NCI-H1694 (cell line): ENCODE measurements at places on chromosomes 12 and 14.

GRCh38 chr12:104654665-104655609 lies 198.2 kb downstream of the CHST11 start:
- DNase-seq, result no peak

- DNase-seq, result no peak
Observed at GRCh38 chr14:70149596-70150165, 39.1 kb downstream of the SLC8A3 start.

GRCh38 chr12:94186278-94187241 lies 38.2 kb downstream of the PLXNC1 start:
- no peak for DNase-seq

DNA sequence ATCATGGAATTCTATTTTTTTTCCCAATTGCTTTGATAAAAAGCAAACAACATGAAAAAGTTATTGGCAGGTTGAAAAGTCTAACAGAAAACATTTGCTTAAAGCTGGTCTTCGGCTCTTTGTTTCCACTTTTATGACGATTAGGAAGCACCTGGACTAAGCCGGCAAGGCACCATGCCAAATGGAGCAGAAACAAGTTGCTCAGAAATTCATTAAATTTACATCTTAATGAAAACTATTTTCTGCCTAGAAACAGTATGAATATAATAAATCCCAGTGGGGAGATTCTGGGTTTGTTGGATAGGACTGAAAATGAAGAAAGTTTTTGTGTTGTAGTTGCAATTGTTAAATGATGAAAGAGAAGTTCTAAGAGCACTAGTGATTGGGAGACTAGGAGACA lies 51.4 kb upstream of the OR9K2 start:
- DNase-seq, result no peak

GRCh38 chr12:9796346-9796745 lies 30.9 kb upstream of the KLRF1 start:
- no peak for DNase-seq

DNA sequence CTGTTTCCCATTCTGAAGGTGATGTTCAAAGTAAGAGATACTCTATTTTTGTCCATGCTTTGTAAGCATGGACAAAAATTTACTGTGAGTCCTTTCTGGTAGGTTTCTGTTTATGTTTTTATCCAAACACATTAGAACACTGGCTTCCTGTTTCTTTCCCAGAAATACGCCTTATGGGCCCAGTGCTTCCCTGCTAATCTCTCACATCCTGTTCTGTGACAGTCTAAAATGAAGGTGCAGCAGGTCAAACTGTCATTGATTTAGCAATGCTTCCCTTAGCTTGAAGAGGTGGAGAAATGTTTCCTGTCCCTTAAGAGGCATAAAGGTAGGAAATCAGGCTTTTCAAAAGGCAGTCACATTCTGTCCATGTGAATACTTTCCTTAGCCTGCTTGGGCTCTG lies 305.6 kb downstream of the RPS29 start:
- DNase-seq, result no peak

- no peak for DNase-seq
Observed at GRCh38 chr12:15698377-15698871, 90.8 kb downstream of the EPS8 start.

GRCh38 chr12:127567531-127567930 lies 699.4 kb upstream of the TMEM132C start:
- DNase-seq, result no peak

DNA sequence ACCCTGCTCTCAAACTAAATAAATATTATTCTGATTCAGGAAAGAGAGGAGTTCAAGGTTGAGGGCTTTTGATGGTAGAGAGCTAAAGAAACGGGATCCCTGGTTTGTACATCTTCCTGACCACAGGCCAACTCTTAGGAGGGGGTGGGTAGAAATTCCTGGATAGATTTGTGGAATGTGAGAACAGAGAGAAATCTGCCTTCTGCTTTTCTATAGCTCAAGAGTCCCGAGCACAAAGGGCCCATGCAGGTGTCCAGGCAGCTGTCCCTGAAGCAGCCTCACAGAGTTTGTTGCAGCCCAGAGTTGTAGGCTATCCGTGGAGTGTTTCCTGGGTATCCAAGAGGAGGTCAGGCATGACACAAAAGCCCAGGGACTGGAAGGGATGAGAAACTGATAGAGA lies 198.6 kb downstream of the BCAT1 start:
- DNase-seq, result no peak

DNA sequence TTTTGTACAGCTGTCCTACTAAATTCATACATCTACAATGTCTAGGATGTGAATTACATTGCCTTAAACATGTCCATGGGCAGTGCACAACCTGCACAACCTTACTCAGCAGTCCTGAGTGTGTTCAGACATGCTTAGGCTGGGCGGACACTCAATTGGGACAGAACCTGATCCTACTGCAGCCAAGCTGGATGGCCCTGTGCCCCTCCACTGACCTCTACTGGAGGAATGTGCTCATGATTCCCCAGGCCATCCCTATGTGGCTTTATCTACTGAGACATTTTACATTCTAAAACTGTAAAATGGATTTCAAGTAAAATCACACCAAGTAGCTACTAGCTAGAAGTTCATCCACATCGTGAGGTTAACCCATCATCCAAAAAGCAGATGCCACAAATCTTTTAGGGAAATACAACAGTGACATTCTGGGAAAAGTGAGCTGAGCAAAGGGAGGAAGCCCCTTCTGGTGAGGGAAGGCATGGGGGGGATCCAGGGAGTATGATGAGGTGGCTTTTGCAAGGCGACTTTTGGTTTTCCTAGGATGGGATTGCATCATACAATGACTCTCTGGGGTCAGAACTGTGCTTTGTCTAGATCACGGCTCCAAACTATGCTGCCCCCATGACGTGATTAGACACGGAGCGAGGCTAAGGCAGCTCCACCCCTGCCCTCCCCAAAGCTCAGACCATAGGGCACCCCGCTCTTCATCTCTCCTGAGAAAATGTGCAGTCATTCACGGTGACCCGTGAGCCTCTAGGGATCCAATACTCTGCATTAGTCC lies 911.7 kb upstream of the TMEM132C start:
- DNase-seq, result no peak

DNA sequence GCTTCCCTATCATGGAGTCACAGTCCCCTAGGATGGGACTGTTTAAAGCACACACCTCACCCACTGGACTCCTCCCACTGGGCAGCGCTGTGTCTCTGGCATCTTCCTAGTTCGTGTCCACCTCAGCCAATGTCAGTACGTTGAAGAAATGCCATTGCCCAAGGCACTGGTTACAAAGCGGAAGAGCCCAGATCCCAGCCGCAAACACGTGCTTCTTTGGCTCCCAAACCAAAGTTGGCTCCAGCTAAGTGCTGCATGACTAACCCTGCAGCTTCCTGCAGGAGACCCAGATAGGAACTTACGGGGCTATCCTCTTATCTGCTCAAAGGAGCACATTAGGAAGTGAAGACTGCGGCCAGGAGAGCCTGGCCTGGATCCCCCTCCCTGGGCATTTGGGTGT lies 9.3 kb downstream of the SYNE3 start:
- no peak for DNase-seq

DNA sequence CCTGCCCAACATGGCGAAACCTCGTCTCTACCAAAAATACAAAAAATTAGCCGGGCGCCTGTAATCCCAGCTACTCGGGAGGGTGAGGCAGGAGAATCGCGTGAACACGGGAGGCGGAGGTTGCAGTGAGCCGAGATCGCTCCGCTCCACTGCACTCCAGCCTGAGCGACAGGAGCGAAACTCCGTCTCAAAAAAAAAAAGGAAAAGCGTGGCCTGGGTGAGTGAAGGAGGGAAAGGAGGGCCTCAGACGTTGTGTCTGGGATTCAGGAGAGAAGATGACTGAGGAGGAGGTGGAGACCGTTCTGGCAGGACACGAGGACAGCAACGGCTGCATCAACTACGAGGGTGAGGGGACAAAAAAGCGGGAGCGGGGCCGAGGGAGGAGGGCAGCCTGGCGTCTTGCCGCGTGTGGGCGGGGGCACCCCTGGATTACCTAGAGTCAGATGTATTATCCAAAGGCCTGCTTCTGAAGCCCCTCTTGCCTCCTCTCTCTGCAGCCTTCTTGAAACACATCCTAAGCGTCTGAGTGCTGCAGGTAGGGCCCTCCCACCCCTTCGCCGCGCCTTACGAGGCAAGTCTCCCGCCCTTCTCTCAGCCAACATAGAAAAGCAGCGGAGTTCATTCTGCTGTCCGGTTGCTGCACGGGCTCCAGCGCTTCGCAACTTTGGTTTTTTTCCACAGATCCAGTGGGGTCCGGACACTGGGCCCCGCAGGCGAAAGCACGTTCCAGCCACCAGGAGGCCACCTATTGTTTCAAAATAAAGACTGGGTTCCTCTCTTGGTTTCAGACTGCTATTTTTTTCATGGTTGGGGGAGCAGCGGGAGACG lies 744 bp upstream of the MYL6 start:
- DNase-seq, result peak; percentile 52

DNA sequence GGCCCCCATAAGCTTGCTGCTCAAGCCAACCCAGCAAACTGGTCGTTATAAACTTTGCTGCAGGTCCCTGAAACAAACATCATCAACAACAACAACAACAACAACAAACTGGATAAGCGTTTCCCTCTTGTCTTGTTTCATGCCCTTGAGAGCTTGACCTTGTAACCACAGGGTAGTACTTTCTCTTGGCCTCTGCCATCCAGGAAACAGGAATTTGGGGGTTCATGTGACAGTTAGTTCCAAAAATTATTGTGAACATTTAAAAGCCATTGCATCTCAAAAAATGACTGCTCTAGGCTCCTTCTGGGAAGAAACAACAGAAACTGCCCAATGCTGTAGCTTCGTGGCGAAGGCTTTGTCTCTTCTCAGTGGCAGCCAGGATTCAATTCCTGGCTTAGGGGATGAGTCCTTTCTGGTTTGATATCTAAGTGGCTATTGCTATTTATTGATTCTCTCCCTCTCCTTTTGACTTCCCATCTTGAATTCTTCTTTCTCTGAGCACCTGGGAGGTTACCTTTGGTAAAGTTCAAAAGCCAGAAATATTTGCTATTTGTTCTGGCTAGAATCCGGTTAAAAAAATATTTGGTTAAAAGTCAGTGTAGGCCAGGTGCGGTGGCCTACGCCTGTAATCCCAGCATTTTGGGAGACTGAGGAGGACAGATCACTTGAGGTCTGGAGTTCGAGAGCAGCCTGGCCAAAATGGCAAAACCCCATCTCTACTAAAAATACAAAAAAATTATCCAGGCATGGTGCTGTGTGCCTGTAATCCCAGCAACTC lies 52.0 kb upstream of the CPM start:
- no peak for DNase-seq

DNA sequence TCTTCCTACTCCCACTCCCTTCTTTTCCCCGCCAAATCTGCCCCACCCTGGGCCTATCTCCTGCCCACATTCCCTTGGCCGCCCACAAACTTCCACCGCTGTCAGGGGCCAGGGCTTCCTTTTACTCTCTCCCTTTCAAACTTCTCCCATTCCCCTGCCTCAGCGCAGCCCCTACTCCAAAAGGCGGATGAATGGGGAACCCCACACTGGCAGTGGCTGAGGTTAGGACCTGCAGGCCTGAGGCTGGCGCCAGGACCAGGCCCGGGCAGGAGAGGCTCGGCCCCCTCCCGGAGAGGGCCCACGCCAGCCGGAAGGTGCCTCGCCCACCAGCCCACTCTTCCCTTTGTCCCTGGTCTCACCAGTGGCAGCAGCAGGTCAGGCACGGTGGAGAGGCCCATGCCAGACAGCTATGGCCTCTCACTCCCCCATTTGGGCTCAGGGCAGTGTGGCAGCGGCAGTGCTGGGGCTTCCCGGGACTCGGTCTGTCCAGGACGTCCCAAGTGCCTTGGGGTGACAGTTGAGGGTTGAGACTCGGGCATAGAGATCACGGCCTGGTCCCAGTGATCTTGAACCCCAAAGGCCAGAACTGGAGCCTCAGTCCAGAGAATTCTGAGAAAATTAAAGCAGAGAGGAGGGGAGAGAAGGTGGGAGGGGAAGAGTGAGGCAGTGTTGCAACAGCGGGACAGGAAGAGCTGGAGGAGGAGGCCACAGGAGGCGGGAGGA lies at the start of gene TNFRSF1A:
TNFRSF1A (minus strand) TSS at position 660 of the 723 bp plus-strand sequence; CDS start at position 398, 262 bp downstream.
- no peak for DNase-seq

GRCh38 chr14:64691376-64691775 lies 12.8 kb upstream of the PLEKHG3 start:
- no peak for DNase-seq

- DNase-seq, result no peak
Observed at GRCh38 chr14:70934502-70935134, 27.4 kb downstream of the PCNX1 start.

- DNase-seq, result no peak
Observed at GRCh38 chr14:67784244-67784823, 32.1 kb downstream of the ZFYVE26 start.

DNA sequence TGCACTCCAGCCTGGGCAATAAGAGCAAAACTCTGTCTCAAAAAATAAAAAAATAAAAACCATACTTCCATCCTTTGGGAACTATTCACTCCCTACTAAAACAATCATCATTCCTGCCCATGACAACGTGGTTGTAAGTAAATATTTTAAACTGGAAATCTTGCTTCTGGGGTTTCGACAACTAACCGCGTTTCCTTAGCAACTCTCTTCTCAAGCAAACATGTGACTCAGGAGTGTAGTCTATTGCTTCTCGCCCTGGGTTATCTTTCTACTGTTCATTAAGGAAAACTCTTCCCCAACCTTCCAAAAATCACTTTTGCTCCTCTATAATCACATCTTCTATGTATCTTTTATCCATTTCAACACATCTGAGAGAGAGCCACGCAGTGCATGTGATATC lies 21.8 kb downstream of the APPL2 start:
- no peak for DNase-seq

GRCh38 chr14:60116181-60116580 lies 24.5 kb downstream of the PCNX4 start:
- DNase-seq, result no peak

DNA sequence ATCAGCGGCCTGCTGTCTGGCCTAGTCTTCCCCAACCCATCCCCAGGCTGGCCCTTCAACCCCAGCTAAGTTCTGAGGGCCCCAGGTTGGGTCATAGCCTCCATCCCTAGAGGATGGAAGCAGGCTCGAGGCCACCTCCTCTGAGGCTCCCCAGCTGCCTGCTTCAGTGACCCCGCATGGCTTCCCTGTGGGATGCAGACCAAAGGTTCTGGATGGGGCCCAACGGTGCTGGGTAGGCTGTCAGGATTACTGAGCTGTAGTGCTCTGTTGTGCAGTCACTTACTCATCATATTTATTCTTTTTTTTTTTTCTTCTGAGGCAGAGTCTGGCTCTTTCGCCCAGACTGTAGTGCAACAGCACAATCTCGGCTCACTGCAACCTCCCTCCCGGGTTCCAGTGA lies 92.0 kb downstream of the IRF2BPL start:
- no peak for DNase-seq

DNA sequence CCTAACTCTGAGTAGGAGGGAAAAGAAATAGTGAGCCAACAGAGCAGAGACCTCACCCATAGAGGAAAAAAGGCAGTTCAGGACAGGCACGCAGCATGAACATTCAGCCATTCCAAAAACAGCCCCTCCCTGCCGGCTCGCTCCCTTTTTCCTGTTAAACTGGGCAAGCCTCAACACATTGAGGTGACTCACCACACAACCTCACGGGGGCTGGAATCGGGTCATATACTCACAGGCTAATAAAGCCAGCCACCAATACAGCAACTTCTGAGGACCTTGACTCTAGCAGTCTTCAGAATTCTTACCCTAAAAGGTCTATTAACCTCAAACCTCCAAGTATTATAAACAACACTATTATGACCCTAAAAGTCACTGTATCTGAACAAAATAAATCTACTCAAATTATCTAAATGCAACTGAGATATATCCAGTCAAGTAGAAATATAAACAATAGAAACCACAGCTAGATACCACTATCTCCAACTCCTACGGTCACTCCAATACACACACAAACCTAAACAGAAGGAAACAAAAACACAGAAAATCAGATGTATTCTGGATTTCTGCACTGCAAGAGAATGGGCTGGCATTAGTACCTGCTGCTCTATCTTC lies 6.3 kb downstream of the YBX3 start:
- no peak for DNase-seq
